Activated CD8-positive, alpha-beta T cell treated with anti-CD3 and anti-CD28 coated beads for 36 hours (primary cell): ENCODE measurements at places on chromosomes 3 and 15.
A peak's percentile ranks its signal among the peaks of the same experiment; 100 is the strongest.

DNA sequence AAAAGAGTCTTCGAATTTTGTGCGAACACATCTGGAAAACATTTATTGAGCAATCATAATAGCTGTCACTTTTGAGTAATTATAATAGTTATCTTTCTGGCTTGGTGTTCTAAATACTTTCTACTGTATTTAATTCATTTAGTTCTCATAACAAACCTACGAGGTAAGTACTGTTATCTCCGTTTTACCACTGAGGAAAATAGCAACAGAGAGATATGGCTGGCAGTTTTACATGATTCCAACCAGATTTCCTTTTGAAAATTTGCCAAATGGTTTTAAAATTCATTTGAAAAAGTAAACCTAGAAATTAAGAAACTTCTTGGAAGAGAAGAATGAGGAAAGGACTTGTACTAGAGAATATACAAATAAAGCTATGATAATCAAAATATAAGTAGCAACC, 37.3 kb upstream of the MGA start:
- H3K4me1 ChIP-seq = peaks cover 13% of the 10 kb centered on the region
- H3K4me3 ChIP-seq = no peak overlapping the region
- H3K36me3 ChIP-seq = peaks cover 6% of the 10 kb centered on the region
- H3K27me3 ChIP-seq = peaks cover 4% of the 10 kb centered on the region

GRCh38 chr15:94731286-94731685, 499.9 kb downstream of the MCTP2 start:
- H3K4me3 ChIP-seq = no peak overlapping the region
- H3K36me3 ChIP-seq = no peaks in the 10 kb centered on the region
- DNase-seq = no peak
- no peaks in the 10 kb centered on the region for H3K4me1 ChIP-seq

DNA sequence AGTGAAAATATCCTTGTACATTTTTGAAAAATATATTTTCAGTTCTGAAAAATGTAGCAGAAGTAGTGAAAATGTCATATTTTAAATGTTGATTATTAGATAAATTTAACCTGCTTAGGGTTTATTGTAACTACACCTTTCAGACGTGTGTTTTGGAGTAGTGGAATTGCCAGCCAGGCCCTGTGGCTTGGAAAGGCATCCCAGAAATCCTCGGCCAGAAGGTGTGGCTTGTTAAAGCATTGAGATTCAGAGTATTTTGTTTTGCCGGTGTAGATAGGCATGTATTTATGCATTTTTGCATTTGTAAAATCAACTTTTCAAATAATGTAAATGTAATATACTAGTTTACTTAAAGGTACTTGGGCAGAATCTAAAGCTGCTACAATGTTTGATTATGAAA, 7.0 kb downstream of the EBLN2 start:
- H3K4me1 ChIP-seq = peaks cover 32% of the 10 kb centered on the region
- no peak overlapping the region for H3K4me3 ChIP-seq
- no peak overlapping the region for H3K27ac ChIP-seq
- no peaks in the 10 kb centered on the region for H3K27me3 ChIP-seq
- no peak for DNase-seq
- H3K36me3 ChIP-seq = peaks cover 20% of the 10 kb centered on the region

GRCh38 chr3:110774496-110775265, 296.9 kb upstream of the NECTIN3 start:
- H3K27ac ChIP-seq = no peak overlapping the region
- DNase-seq = no peak
- no peaks in the 10 kb centered on the region for H3K4me1 ChIP-seq
- peaks cover 2% of the 10 kb centered on the region for H3K27me3 ChIP-seq

DNA sequence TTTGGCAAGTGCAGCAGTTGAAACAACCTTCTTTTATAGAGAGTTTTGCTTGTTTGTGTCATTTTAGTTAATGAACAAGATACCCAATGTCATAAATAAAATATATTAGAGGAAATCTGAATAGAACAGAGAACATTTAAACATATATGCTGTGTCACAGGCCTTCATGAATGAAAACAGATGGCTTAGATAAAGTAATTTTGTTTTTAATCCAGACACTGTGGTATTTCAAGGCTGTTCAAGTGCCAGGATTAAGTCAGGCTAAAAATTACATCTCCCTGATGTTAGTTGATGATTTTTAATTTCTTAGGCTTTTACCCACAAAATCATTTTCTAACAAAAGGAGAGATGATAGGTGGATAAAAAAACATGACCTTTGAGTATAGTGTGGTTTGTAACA, 4.9 kb upstream of the ACKR4 start:
- H3K4me1 ChIP-seq = peaks cover 5% of the 10 kb centered on the region
- no peak overlapping the region for H3K27ac ChIP-seq
- H3K27me3 ChIP-seq = no peaks in the 10 kb centered on the region
- peaks cover 51% of the 10 kb centered on the region for H3K36me3 ChIP-seq
- no peak for DNase-seq
- no peak overlapping the region for H3K4me3 ChIP-seq

DNA sequence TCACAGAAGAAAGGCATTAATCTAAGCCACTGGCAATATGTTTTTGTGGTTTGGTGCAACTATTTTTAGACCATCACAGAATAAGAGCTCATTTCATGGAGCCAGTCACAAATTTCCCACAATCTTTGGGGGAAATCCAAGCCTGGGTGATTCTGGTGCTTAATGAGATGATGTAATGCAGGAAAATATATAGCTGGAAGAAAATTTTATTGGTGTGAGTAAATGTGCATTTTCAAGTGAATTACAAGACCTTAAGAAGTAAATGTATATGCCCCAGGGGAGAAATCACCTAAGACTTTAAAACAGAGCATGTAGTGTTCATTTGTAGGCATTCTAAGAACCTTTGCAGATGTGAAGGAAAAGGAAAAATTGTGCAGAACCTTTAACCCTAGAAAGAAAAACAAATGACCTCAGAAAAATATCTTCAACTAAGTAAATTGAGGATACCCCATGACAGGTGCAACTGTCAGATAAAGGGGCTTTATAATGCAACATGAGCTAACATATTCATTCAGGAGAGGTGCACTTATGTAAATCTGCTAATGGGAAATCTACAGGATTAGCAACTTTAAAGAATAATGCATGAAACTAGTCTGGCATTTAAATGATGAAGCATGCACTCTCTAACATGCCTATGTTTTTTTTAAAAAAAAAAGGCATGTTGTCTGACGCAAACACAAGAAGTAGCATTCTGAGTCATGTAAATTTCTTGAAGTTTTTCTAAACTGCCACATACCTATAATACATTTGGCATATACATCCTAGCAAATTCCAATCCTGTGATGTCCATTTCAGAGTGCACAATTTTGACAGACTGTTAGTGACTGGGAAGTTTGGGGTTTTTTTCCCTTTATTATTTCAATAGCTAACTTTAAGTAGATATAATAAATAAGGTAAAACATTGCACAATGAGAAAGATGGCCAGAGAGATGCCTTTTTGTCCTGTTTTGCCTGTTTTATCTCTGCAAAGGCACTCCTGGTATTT, 105.1 kb downstream of the MEX3B start:
- no peak overlapping the region for H3K27ac ChIP-seq
- no peak for DNase-seq
- H3K4me3 ChIP-seq = no peak overlapping the region
- H3K4me1 ChIP-seq = no peaks in the 10 kb centered on the region

GRCh38 chr3:4495294-4496086, 2.3 kb downstream of the ITPR1 start:
- peak overlapping the region; percentile 81 for H3K4me3 ChIP-seq
- no peak for DNase-seq
- H3K36me3 ChIP-seq = peaks cover 35% of the 10 kb centered on the region
- H3K4me1 ChIP-seq = peaks cover 37% of the 10 kb centered on the region
- H3K27me3 ChIP-seq = peaks cover 4% of the 10 kb centered on the region
- peak overlapping the region; percentile 40 for H3K27ac ChIP-seq

- DNase-seq = peak; percentile 73
- H3K4me3 ChIP-seq = peak overlapping the region; percentile 97
Observed at GRCh38 chr3:186930641-186931531, 560 bp downstream of the ST6GAL1 start.

DNA sequence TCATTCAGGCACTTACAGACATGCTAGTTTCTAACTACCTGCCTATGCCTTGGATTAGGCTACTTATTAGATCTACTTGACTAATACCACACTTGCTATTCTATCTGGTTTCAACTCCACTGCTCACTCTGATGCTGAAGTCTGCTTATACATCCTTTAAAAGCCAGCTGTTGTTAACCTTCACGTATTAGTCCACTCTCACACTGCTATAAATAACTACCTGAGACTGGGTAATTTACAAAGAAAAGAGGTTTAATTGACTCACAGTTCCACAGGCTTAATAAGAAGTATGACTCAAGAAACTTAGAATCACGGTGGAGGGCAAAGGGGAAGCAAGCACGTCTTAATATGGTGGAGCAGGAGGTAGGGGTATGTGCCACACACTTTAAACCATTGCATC, 47.7 kb upstream of the ANKRD28 start:
- DNase-seq = no peak
- H3K36me3 ChIP-seq = peaks cover 38% of the 10 kb centered on the region
- no peaks in the 10 kb centered on the region for H3K27me3 ChIP-seq
- H3K27ac ChIP-seq = peak overlapping the region; percentile 76

DNA sequence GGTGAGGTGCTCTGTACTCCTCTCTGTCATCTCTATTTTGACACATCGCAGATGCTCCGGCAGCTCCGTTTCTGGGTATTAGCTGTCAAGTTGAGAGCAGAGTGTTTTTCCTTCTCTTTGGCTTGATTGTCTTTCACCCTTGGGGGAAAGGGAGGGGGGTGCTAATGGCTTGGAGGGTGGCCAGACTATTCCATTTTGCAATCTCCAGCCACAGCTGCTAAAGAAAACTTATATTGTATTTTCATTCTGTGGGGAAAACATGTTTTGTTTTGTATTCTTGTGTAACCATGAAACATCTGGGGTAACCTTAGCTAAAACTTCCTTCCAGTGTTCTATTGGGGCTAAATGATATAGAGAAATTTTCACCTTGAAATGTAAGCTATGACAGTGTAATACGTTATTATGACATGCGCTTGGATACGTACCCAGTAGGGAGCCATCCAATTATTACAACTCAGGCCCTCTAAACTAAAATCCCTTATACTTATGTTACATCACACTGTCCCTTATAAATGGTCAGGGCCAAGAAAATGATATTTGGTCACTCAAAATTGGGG, 14.0 kb upstream of the LARP6 start:
- H3K36me3 ChIP-seq = no peaks in the 10 kb centered on the region
- no peaks in the 10 kb centered on the region for H3K4me1 ChIP-seq
- H3K27ac ChIP-seq = no peak overlapping the region
- H3K27me3 ChIP-seq = peaks cover 3% of the 10 kb centered on the region

DNA sequence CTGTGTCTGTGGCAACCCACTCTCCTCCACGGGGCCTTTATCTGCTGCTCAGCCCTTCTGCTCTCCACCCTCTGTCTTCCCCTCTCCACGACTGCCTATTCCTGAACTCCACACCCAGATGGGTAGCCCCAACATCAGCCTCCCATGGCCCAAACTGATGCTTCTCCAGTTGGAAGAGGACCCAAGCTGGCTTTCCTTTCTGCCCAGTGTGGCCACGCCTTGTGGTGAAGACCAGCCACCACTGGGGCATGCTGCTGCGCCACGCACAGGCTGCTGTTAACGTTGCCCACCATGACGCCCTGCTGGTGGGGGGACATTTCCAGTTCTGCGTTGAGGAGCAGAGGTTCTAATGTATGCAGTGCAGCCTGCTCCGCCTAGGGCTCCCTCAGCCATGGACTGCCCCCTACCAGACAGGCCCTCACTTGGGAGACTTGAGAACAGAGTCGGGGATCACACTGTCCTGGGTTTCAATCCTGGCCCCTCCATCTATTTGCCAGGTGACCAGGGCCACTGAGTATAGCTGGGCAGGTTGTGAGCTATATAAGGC, 26.9 kb downstream of the CFAP100 start:
- peaks cover 4% of the 10 kb centered on the region for H3K36me3 ChIP-seq
- no peaks in the 10 kb centered on the region for H3K4me1 ChIP-seq
- no peaks in the 10 kb centered on the region for H3K27me3 ChIP-seq
- no peak overlapping the region for H3K27ac ChIP-seq
- H3K4me3 ChIP-seq = no peak overlapping the region

GRCh38 chr15:70329179-70329578, 231.5 kb upstream of the TLE3 start:
- H3K27me3 ChIP-seq = peaks cover 3% of the 10 kb centered on the region
- no peaks in the 10 kb centered on the region for H3K36me3 ChIP-seq
- H3K4me3 ChIP-seq = no peak overlapping the region

- H3K36me3 ChIP-seq = no peaks in the 10 kb centered on the region
- H3K4me3 ChIP-seq = no peak overlapping the region
- peaks cover 2% of the 10 kb centered on the region for H3K27me3 ChIP-seq
- H3K4me1 ChIP-seq = no peaks in the 10 kb centered on the region
Observed at GRCh38 chr15:66051833-66052232, 182.5 kb downstream of the RAB11A start.

DNA sequence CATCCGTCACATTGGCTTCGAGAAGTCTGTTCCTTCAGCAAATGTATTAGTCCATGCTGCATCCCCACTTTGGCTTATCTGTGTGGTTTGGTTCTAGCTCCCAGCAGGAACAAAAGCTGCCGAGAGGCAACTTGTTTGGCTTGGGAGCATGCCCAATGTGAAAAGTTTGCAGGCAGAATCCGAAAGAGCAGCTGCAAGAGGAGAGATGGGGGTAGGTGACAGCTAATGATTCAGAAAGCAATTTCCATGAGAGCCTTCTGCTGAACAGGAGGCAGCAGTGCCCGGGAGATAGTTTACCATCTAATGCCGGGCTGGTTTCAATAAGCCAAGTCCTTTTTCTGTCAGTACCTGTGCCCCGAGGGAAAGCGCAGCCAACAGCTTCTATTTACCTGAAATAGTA, 60.2 kb downstream of the GRM7 start:
- H3K27ac ChIP-seq = no peak overlapping the region
- no peaks in the 10 kb centered on the region for H3K4me1 ChIP-seq
- no peak overlapping the region for H3K4me3 ChIP-seq
- no peaks in the 10 kb centered on the region for H3K27me3 ChIP-seq

DNA sequence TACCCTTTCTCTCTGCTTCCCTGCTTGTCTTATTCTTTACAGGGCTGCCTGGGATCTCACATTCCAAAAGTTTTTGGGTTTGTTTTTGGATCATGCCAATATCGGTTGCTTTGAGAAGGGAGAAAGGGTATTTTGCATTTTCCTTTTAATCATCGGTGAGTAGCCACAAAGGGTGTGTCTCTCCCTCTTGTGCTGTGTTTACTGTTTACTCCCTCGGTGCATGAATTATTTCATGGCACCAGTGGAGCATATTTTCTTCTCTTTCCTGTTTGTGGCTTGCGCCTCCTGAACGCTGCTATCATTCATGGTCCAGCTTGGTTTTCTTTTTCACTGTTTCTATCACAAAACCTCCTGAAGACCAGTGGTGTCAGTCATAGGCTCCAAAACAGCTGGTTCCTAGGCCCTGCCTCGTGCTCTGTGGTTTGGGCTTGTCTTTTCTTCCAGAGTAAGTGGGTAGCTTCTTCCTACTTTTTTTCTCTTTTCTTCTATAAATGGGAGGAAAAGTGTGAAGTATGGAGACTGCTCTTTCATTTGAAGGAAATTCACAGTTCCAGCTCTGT, 54.9 kb downstream of the IGF1R start:
- H3K36me3 ChIP-seq = peaks cover 3% of the 10 kb centered on the region
- peaks cover 35% of the 10 kb centered on the region for H3K4me1 ChIP-seq
- H3K27me3 ChIP-seq = no peaks in the 10 kb centered on the region
- H3K4me3 ChIP-seq = no peak overlapping the region
- no peak for DNase-seq
